Stimulated activated CD4-positive, alpha-beta T cell treated with anti-CD3 and anti-CD28 coated beads, Interleukin-4, amount 100 ng/mL, for 48 hours (primary cell): ENCODE measurements at places on chromosomes 12 and 14.
A peak's percentile ranks its signal among the peaks of the same experiment; 100 is the strongest.

- peak; percentile 70 for DNase-seq
These were observed 2.4 kb downstream of the ADCY4 start for GRCh38 chr14:24332268-24332993.

DNA sequence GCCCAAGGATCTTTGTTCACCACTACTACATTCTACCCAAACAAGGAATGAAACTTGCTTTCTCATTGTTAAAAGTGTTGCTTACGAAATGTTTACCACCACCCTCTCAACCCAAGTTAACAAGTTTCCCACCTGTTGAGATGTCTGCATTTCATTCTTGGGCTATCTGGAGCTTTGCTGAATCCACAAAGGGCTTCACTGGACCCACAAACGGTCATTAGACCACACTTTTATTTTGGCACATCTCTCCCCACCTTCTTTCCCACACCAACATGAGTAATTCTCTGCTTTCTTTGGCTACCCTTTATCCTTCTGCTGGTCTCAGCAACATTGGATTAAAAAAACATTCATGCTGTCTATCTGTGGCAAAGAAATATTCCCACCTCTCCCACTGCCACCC is 78.0 kb downstream of the TMEM260 start:
- DNase-seq: no peak

DNA sequence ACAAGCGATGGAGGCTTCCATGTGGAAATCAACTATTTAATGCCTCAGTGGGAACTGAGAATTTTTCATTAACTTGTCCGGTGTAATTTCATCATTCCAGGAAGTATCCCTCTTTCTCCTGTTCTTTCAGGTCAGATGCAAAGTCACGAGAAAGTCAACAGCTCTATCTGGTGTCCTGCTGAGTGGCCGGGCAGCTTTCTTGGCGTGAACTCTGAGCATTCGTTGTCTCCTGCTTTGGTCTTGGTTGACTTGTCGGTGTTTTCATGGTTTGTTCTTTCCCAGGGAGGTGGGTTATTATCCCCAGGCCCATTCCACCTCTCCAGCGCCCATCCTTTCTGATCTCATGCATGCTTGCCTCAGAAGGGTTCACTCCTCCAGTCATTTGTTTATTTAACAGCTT is 149.1 kb downstream of the GLT1D1 start:
- DNase-seq: no peak

DNA sequence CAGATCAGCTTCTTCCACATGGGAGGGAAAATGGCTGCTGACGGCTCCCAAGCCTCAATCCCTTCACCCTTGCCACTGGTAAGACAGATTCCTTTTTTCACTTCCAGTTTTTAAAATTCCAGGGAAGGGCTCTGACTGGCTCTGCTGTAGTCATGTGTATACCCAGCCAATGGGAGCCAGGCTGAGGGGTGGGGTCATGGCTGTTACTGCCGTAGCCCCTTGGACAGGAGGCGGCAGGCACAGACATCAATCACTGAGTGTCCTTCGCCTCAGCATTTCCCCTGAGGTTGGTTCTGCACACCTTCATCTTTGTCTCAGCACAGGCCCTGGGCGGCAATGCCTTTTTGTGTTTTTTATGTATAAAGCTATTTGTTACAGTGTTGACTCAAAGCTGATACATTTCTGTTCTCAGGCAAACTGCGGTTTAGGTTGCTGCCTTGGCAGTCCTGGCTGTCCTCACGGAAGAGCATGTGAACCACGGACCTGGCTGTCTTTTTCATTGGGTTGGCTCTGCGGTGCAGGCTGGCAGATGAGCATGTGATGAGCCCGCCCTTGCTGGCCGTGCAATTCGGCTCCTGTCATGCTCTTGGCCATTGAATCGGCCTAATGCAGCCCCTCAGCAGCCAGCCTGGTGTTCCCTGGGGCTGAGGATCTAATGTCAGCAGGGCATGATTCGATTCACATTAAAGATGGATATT is 74.3 kb downstream of the PPM1A start:
- DNase-seq: no peak

- no peak for DNase-seq
These were observed 69.0 kb upstream of the OVCH1 start for GRCh38 chr12:29566441-29566840.

DNA sequence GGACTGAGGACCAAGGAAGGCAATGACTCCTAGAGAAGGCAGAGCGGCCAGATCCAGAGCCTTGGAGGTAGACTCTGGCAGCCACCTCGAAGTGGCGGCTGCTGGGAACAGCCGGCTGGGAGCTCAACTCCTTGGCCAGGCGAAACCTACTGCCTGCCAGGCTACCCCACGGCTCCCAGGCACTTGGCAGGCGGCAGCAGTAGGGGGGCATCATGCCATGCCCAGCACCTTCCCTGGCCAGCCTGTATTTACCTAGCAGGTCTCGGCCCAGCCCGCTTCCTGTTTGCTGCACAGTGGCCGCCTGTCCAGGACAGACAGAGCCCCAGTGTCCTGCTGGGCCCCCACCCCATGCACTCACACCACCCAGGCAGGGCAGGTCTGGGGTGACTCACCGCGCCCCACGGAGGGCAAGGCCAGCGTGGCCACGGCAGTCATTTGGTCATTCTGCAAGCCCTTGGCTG is 10.2 kb downstream of the TRPV4 start:
- no peak for DNase-seq

DNA sequence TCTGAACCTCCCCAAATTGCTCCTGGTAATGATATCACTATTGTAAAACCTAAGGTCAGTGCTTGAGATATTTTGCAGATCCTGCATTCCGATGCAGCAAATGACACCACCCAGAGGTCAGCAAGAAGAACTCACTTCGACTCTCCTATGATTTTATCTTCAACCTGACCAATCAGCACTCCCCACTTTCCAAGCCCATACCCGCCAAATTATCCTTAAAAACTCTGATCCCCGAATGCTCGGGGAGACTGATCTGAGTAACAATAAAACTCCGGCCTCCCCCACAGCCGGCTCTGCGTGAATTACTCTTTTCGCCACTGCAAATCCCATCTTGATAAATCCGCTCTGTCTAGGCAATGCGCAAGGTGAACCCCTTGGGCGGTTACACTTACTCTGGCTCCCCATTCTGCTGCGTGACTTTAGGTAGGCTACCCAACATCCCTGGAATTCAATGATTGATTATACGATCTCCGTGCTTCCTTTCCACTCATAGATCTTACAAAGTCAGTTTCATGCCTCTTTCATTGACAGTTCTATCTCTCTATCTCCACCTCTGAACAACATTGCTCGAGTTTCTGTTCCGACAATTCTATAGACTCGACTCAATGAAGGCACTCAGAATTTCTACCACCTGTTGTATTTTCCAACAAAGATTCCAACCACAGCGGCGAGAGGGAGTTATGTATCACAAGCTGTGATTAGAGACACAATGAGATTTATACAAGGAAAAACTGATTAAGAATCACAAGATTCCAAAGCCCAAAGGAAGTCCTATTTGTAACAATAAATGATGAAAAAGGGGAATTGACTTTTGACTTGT is 939 bp downstream of the NPC2 start:
- no peak for DNase-seq

GRCh38 chr12:57341275-57341990 is 89.4 kb downstream of the R3HDM2 start:
- no peak for DNase-seq

DNA sequence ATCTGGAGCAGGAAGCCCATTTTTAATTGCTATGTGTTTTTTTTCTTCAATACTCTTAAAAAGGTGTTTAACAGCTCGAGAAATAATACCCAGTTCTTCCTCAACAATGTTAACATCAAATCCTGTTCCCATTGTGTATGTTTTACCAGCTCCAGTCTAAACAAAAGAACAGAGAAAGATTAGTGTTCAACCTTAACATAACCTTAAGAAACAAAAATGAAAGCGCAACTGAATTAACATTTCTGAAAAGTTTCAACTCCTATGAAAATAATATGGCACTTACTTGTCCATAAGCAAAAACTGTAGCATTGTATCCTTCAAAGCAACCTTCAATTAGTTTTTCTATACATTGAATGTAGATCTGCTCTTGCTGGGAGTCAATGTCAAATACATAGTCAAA is 73.2 kb downstream of the KIF21A start:
- no peak for DNase-seq

DNA sequence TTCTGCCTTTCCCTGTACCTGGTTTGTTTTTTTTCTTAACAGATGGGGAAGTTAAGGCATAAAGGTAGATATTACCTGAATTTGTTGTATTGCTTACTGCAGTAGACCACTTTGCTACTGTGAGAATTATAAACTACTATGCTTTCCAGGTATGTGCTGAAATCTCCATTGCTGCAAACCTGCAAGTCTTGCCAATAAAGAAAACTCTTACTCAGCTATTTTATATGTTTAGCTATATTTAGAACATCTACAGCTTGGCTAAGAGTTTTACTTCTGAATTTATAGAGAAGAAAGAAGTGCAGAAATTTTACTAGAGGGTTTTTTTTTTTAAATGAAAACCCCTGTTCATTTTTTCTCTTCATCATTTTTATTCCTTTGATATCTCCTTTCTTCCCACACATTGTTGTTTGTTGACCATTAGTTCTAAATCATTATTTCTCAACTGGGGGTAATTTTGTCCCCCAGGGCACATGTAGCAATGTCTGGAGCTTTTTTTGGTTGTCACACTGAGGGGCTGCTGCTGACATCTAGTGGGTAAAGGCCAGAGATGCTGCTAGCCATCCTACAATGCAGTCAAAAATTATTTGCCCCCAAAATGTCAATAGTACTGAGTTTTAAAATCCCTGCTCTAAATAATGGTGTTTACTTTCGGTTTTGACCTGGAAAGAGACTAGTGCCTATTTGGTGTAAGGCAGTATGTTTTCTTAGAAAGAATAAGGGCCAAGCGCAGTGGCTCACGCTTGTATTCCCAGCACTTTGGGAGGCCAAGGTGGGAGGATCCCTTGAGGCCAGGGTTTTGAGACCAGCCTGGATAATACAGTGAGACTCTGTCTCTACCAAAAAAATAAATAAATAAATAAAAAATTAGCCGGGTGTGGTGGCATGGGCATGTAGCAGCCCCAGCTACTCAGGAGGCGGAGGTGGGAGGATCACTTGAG is 48.6 kb downstream of the PCNX1 start:
- DNase-seq: no peak

DNA sequence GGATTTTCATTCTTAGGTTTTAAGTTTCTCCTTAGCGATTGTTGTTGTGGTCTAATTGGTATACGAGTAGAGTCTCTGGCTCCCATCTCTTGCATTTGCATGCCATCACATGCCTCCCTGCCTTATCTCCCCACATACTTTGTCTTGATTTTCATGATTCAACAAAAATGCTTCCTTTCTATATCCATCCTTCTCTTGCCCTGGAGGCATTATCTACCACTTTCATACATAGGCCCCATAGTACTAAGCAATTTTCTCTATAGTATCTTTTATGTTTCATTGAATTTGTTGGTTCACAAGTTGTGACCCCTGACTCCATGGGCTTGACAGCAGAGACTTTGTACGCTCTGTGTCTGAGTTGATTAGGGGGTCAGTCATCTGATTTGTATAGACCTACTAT is 226.1 kb downstream of the ACSS3 start:
- DNase-seq: no peak
